ENCODE measurements at places on chromosomes 13 and 19.

DNA sequence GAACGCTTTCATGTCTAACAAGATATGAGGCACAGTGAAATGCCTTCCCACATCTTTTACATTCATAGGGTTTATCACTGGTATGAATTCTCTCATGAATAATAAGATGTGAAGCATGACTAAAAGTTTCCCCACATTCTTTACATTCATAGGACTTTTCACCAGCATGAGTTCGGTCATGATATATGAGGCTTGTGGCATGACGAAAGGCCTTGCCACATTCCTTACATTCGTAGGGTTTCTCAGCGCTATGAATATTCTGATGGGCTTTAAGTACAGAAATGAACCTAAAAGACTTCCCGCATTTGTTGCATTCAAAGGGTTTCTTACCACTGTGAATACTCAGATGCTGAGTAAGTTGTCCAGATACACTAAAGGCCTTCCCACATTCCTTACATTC, 21.3 kb downstream of the ZNF607 start:
- DNase-seq: no peak

GRCh38 chr19:43957891-43958290, 6.9 kb downstream of the ZNF221 start:
- DNase-seq: no peak

- DNase-seq: no peak
Measured at GRCh38 chr19:46196410-46197124, 33.0 kb upstream of the IGFL1 start.

GRCh38 chr19:39998501-39998900, 1.6 kb downstream of the ZNF546 start:
- DNase-seq: no peak

GRCh38 chr13:30882996-30883766, 22.9 kb upstream of the MEDAG start:
- no peak for DNase-seq

GRCh38 chr19:9323919-9324583, at the start of gene ZNF559:
ZNF559 (plus strand) TSS chr19:9324179; CDS start chr19:9338550, 14,371 bp downstream.
- peak; percentile 67 for DNase-seq

- no peak for DNase-seq
Measured at GRCh38 chr19:17172624-17173345, 42.4 kb upstream of the USE1 start.

DNA sequence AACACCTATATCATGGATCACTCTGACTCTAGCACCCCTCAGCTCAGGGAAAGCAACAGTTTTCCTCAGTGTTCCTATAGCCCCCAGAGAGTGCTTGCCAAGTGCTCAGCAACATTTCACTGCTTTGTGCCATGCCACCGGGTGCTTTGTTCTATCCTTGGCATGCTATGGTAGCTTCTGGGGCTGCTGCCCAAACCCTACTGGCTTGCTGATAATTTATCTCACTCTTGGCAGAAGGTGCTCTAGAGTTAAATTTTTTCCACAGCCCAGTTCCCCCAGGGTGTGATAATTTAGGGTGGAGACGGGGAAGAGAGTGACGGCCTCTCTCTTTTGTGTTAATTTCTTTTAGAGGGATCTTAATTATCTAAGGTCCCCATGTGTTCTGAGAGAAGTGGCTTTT, 12.6 kb upstream of the CSNK1A1L start:
- no peak for DNase-seq

DNA sequence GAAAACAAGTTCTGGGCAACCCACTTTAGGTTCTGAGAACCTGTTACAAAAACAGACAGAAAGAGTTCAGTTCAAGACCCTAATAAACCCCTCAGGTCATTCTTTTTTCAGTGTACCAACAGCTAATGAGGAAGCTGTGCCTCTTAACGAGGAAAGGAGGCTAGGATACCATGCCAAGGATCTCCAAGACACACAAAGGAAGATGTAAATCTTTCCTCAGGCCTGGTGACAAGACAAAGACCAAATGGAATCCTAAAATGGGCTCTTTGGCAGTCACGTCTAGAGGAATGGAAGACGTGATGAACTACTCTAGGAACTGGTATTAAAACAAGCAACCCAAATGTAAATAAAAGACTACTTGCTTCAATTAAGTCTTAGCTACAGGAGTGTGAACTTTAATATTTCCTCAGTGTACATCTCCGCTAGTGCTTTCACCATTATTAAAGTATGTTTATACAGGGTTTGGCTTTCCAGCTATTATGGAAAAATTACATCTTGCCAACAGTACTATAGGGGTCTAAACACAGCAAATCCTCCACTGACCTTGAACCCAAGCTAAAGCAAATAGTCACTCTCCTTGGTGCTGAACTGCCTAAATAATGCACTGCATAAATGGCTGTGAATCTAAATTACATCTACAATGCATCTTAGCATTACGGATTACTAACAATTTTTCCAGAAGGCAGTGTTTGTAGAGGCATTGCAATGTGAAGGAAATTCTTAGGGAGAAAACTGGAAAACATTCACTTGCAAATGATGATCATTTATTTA, 42.3 kb downstream of the ENOX1 start:
- no peak for DNase-seq

DNA sequence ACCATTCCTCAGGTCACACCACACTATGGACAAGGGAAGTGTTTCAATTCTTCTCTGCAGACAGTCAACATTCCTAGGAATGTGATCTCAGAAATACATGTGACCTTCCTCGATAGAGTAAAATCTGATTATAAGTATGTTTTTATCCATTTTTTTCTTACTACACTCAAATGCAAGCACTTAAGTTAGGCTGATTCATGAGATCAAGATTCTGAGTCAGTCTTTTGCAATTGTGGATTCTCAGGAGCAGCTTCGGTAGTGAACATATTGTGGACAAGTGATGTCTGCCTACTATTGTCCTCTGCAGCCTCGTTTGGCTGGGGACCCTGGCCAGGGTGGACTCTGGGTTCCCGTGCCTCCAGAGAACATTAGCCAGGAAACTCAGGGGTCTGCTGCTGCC, 3.2 kb downstream of the SERPINE3 start:
- no peak for DNase-seq

DNA sequence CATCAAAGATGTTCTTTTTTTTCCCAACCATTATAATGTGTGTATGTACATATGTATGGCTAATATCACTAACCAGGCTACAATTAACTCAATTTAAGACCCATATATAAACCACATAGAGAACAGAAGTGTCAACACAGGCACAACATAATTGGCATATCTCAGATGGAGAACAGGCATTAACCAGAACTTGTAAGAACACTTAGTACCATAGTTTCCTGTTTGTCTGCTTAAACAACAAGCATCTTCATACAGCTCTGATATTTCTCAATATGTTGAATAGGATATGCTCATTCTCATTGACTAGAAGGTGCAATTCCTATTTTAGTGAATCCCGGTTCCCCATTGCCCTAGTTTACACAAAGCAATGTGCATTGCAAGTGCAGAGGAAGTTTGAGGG, 116.9 kb upstream of the EDNRB start:
- DNase-seq: no peak

- DNase-seq: no peak
Measured at GRCh38 chr13:27638521-27638920, 16.8 kb downstream of the POLR1D start.

- DNase-seq: no peak
Measured at GRCh38 chr19:35991731-35992450, 3.1 kb upstream of the SDHAF1 start.

- no peak for DNase-seq
Measured at GRCh38 chr19:6530386-6531162, at the start of gene TNFSF9. TNFSF9 (plus strand) TSS chr19:6531026; CDS start chr19:6531037, 11 bp downstream.

DNA sequence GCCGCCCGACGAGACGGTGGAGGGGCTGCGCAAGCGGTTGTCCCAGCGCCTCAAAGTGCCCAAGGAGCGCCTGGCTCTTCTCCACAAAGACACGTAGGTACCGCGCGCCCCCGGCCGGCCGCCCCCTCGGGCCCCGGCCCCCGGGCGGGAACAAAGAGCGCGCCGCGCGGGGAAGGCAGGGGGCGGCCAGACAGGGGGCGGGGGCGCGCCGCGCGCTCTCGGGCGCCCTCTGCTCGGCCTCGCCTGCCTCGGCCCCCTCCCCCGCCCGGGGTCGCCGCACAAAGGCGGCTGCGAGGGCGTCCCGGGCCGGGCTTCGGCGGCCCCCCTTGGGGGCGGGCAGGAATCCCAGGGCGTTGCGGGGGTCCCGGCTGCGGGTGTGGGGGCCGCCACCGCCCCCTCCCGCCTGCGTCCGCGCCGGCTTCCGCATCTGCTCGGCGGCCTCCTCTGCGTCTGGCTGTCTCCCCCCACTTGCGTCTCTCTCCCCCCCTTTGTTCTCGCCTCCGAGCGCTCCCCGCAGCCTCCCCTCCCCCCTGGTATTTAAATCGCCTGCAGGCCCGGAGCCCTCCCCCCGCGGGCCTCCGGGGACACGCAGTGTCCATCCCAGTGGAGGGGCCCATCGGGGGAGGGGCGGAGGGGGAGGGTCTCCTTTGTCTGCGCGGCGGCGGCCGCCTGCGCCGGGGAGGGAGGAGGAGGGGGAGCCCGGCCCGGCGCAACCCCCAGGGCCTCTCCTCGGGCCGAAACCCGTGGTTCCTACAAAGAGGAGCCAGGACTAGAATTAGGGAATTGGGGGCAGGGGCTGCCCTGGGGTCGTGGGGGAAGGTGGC, 2.3 kb downstream of the MIDN start:
- DNase-seq: no peak

GRCh38 chr13:33139184-33139583, 123.0 kb downstream of the KL start:
- DNase-seq: no peak

GRCh38 chr19:38869160-38869835, 8.8 kb downstream of the RINL start:
- no peak for DNase-seq

GRCh38 chr13:108508263-108508662, 121.1 kb upstream of the MYO16 start:
- DNase-seq: no peak

- no peak for DNase-seq
Measured at GRCh38 chr19:51458051-51458645, at the start of gene SIGLEC8. SIGLEC8 (minus strand) TSS chr19:51458454; CDS start chr19:51458387, 67 bp downstream.

GRCh38 chr13:30971575-30971974, 39.1 kb downstream of the TEX26 start:
- DNase-seq: no peak

- no peak for DNase-seq
Measured at GRCh38 chr13:48333976-48334375, 30.4 kb downstream of the RB1 start.

DNA sequence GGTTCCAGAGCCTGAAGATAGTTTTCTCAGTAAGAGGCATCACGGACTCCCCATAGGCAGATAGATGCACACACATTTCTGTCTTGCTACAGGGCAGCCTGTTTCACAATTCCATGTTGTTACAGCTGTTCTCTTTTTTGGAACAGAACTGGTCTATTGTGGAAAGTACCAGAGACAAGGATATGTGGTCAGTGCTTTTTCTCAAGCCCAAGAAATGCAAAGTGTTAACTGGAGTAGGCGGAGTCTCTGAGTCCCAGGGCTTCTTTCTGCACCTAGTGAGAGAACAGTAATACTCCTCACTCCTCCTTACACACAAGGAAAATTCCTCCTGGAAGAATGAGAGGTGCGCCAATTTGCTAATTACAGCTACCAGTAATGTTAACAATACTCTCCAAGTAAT, 141.6 kb upstream of the ARGLU1 start:
- DNase-seq: no peak

- DNase-seq: no peak
Measured at GRCh38 chr19:33192010-33192409, 2.1 kb upstream of the LRP3 start.

DNA sequence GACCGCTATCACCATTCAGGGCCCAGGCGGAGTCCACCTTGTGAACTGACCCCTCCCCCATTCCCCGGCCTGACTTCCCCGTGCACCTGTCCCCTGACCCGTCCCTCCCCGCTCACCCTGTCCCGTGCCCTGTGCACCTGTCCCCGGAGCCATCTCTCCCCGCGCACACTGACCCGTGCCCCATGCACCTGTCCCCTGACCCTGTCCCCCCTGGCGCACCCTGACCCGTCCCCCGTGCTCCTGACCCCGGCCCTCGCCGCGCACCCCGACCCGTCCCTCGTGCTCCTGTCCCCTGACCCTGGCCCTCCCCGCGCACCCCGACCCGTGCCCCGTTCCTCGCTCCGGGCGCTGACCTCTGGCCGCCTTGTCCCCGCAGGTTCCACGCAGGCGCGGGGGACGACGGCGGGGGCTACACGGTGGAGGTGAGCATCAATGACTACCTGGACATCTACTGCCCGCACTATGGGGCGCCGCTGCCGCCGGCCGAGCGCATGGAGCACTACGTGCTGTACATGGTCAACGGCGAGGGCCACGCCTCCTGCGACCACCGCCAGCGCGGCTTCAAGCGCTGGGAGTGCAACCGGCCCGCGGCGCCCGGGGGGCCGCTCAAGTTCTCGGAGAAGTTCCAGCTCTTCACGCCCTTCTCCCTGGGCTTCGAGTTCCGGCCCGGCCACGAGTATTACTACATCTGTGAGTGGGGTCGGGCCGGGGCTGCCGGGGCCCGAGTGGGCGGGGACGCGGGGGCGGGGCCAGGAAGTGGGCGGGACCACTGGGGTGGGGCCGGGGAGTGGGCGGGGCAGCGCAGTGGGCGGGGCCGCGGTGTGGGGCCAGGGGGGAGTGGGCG, 9.7 kb downstream of the EFNA2 start:
- DNase-seq: no peak

- DNase-seq: no peak
Measured at GRCh38 chr19:18001777-18002345, 6.1 kb upstream of the ARRDC2 start.

DNA sequence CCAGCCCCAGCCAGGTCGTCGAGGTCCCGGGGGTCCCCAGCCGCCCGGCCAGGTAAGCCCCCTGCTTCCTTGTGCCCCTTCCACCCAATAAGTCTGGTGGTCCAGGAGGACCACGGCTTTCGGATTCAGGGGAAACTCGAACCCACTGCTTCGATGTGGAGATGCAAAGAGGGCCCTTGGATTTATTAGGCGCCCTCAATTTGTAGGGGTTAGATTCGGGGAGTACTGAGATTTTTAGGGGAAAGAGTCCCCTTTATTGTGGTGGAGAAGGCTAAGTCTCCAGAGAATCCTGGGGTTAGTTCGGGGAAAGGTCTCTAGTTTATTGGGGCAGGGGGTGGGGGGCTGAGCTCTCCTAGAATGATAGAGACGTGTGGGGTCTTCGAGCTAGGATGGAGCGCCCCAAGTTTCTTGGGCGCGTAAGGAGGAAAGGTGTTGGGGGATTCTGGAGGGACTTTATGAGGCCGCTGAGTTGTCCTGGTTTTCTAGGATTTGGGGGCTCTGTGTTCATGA, 3.8 kb upstream of the LTBP4 start:
- DNase-seq: no peak

DNA sequence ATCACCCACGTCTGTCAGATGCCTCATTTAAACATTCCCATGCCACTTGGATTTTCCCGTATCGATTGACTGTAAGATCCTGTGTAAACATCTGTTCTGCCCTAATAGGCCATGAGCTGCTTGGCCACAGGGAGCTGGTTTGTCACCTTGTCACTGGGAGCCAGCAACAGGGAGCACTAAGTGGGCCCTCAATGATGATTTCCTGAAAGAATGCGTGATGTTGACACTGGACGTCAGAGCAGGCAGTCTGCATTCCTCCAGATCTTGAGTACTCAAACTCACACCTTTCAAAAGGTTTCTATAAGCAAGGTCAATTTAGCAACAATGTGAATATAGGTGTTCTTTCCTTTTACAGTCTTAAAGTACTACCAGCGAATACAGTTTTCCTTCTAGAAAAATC, 78.8 kb downstream of the TUBGCP3 start:
- DNase-seq: no peak
